ENCODE measurements at places on chromosomes 7 and 10.

DNA sequence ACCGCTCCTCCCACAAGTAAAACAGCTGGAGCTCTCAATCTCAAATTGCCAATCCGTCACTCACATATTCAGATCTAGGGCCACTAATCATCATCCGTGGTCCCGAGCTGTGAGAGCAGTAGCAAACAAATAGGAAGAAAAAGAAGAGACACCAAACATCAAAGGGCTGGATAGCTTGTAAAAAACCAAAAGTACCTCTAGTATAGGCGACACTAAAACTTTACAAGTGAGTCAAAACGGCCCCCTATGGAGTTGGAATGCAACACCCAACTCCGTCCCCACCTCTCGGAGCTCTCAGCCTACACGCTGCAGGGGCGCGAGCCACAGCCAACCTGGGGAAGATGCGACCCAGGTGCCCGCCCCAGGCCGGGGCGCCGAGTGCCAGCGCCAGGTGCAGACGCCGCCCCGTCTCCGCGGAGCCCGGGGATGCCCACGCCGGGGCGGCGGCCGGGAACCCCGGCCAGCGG lies 581 bp downstream of the FAM3C start:
- peak; percentile 15 for DNase-seq

- no peak for DNase-seq
Observed at GRCh38 chr10:47140761-47141348, 159.1 kb upstream of the GDF10 start.

DNA sequence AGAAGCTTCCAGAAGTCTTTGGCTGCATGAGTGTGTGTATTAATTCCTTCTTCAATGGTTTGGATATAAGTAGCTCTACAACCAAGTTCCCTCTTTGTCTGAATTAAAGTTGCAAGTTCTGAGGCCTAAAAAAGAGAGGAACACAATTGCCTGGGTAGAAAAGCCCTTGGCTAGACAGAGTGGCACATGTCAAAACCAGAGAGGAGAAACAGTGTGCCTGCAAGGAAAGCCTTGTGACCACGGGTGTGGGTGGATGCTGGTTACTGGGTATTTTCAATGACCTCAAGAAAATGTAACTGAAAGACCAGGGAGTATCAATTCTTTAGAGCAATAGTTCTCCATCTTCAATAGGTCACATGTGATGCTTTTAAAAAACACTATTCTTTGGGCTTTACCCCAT lies 148.3 kb downstream of the SVIL start:
- no peak for DNase-seq

DNA sequence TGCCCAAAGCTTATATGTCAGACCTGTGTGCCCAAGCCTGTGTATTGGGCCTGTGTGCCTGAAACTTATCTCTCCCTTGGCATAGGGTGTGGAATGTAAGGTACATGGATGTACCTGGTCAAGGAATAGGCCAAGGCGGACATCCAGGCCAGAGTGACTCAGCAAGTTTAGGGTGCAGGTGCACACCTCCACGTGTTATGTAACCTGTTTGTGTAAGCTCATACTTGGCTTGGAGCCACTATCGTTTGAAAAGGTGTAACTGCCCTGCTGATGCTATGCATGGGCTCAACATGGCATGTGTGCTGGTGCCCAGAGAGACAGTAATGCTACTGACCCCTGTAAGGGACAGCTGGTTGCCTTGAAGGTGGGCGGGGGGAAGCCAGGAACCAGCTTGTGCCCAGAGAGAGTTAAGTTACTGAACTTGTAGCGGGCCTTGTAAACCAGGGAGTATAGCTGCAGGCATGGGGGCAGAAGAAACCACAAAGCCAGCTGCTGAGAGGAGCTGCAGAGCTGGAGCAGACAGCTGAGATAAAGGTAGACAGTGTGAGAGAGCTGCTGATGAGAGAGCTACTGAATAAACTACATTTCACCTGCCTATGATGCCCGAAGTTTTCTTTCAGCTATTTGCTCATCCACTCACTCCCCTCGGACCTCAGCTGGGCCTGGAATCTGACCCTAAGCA lies 656.4 kb upstream of the ZWINT start:
- DNase-seq, result no peak

GRCh38 chr10:97666992-97667391 lies 20.0 kb downstream of the AVPI1 start:
- no peak for DNase-seq

DNA sequence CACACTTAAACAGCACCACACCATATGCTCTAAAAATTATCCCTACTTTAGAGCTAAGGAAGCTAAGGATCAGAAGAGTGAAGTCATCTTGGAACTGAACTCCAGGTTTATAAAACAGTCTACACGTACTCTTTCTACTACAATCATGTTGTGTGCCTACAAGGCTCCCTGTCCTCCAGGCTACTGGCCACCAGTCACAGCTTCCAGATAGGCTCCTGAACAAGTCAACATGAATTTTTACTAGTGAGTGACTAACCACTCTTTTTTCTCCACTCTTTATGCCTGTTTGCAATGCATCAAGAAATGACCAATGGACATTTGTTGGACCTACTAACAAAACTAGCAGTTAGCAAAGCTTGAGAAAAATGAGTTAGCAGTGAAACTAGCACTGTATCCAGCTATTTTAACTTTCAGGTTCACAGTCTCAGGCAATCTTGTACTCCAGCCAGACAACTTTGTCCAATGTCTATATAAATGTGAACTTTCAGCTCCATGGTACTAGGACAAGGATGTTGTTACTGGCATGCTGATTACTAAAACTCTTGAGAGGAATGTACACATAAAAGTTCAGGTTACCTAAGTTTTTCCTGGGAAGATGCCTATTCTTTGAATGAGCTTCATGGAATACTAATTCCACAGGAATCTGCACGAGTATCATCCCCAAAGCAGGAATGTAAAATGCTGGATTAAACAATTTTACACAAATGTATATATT lies 180.0 kb downstream of the BTAF1 start:
- DNase-seq, result peak; percentile 20

DNA sequence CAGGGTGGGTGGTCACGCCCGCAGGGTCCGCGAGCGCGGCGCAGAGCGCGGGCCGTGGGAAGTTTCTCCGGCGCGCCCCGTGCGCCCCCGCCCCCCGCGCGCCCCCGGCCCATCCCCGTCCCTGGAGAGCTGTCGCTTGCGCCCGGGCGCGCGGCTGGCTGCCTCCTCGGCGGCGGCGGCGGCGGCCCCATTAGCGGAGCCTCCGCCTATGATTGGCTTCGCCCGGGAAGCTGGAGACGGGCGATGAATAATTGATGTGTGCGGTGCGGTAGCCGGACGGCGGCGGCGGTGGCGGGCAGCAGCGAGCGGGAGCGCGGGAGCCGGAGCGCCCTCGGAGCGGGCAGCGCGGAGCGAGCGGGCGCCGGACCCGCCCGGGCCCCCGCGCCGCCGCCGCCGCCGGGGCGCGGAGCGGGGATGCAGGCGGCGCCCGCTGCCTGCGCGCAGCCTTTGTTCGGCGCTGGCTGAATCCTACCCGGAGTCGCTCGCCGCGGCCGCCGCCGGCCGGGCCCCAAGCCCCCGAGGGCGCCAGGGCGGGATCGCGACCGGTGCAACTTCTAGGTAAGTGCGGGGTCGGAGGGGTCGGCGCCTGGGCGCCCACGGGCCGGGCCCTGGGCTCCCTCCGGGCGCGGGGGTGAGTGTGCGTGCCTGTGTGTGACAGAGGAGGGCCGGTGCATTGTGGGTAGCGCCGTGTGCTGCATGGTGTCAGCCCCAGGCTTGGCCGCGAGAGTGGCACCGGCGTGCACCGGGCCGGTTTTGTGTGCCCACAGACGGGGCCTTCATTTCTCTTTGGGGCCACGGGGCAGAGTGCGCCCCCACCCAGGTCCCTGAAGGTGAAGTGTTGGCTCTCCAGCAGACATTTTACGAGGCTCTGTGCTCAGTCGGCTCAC lies 103.8 kb upstream of the PPIF start:
- DNase-seq, result no peak

DNA sequence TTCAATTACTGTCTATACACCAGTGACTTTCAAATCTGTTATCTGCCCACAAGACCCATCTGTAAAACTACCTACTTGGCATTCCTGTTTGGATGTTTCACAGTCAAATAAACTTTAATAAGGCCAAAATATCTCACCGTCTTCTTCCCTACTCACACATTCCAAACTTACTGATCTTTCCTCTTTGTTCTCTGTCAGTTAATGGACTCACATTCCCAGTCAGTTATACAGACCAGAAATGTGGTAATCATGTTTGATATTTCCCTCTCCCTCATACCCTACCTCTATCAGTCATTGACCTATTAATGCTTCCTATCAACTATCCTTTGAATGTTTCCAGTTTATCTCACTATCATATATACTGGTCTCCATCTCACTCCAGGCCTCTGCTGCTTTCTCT lies 28.5 kb upstream of the HDAC9 start:
- no peak for DNase-seq

GRCh38 chr10:99709480-99710229 lies 22.3 kb downstream of the COX15 start:
- peak; percentile 38 for DNase-seq

- no peak for DNase-seq
Observed at GRCh38 chr7:3695602-3696001, 394.6 kb downstream of the SDK1 start.

DNA sequence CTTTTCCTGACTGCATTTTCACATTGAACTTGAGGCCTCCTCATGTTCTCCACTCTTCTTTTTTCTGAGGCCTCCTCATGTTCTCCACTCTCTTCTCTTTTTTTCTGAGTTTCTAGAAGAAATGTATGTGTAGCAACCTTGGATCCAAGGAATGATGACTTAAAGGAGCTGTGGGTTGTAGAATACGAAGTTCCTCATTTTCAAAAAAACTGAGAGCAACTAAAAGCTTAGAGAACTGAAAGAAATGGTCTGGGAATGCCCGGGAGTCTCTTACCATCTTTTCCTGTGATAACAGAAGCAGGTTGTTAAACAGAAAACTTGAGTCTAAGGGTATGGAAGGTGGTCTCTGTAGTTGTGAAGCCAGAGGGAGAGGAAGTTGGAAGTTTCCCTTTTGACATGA lies 32.8 kb downstream of the MRPS33 start:
- no peak for DNase-seq

GRCh38 chr7:71970725-71971124 lies 441.4 kb downstream of the CALN1 start:
- DNase-seq, result no peak

GRCh38 chr10:627032-627992 lies 62.2 kb downstream of the DIP2C start:
- no peak for DNase-seq

DNA sequence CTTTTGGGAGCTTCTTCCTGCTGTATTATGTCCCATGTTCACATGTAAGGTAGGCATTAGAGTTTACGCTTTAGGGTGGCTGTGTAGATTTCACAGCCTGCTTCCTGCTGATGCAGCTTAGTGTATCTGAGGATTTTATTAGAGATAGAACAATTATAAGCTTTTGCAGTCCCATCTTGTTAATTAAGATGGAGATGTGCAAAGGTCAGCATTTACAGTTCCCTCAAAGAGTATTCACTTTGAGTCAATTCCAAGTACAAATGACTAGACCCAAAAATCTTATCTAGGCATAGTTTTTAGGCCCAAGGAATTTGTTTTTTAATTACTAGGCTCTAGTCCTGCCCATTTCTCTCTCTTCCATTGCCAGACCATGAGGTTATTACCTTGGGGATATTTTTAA lies 239.9 kb upstream of the PHF14 start:
- DNase-seq, result no peak

DNA sequence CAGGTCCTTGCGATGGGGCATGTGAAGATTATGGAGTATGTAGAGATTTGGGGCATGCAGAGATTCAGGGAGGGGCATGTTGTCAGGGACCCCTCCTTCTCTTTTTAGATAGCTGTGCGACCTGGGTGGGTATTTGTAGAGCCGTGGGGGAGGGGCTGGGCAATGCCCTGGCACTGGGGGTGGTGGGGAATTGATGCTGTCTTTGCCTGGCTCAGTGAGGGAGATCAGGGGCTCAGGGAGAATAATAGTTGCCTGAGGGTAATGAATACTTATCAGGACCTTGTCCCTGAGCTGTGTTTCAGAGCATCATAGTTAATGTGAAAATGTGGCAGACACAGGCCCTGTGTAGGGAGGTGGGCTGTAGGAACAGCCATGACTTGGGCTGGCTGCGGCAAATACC lies 3.5 kb downstream of the RAMP3 start:
- DNase-seq, result no peak

GRCh38 chr7:30285536-30286284 lies 1.3 kb downstream of the ZNRF2 start:
- DNase-seq, result peak; percentile 57

DNA sequence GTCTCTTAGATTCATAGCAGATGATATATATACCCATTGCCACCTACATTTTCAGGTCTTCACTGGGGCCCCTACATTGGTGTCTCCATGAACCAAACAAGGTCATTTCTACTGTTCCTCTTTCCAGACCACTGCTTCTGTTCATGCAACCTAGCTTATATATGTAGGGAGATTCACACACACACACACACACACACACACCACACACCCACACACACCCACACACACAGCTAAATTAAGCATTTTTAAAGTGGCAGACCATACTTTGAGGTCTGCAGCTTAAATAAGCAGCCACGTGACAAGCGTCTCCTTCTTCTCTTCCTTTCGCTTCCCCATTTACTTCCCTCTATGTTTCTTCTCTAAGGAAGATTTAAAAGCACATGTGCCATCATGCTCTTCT lies 70.0 kb upstream of the CC2D2B start:
- DNase-seq, result no peak
